Nephron progenitor cell (in vitro differentiated cells): ENCODE measurements at places on chromosomes 1 and 21.

DNA sequence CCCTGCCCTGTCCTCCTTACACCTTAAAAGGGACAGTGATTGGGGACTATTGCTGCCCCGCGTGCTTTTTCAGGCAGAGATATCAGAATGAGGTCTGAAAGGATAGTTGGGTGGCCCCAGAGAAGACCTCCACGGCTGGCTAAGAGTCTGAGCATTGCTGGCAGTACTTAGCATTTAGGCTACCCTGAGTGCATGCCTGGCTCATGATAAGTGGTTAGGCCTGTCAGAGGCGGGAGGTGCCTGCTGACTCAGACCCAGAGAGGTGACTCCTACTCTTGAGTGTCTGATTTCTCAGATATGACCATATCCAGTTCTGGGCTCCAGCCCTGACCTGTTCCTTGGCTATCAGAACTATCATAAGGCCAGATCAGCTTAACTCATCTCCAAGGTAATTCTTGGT is 213.7 kb downstream of the PBX1 start:
- no peak for DNase-seq

- no peak for DNase-seq
Observed at GRCh38 chr1:201260236-201260590, 23.1 kb upstream of the PKP1 start.

DNA sequence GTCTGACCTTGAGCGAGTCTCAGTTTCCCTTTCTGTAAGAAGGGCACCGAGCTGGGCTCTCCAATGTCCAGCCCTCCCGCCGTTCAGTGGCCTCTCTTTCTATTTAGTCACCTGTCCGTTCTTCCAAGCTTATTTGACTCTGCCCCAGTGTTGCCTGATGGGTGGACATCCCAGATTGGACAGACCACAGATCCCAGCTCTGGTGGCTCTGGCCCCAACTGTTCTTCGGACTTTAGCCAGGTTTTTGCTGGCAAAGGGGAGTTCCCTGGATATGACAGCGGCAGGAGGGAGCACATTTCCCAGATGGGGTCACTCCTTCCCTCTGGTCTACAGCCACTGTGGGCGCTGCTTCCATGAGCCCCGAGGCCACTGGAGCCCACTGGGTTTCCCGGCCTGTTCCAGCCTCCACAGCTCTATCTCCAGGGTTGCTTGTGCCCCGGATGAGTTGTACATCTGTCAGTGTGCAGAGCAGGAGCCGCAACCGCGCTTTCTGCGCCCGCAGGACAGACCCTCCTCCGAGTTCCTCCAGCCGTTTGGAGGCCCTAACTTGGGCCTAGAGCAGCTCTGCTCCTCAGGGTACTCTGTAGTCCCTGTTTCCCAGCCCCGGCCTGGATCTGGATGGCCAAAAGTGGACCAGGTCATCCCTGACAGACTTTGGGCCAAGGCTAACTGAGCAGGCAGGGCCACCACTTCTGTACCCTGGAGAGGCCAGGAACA is 3.8 kb downstream of the DMBX1 start:
- DNase-seq = no peak

DNA sequence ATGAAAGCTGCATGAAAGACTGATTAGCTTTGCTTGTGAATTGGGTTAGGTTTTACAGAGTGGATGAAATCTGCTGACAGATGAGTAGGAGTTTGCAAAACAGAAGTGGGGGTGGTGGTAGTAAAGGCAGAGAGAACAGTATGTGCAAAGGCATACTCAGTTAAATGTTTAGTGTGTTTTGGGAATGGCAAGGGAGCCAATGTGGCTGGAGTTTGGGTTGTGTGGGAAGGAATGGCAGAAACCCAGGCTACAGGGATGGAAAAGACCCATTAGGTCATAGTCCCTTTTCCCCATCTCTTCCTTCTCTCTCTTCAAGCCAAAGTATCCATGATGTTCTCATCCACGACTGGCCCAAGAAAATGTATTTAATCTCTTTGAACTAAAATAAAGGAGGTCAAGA is 362.2 kb upstream of the LYPLAL1 start:
- no peak for DNase-seq

DNA sequence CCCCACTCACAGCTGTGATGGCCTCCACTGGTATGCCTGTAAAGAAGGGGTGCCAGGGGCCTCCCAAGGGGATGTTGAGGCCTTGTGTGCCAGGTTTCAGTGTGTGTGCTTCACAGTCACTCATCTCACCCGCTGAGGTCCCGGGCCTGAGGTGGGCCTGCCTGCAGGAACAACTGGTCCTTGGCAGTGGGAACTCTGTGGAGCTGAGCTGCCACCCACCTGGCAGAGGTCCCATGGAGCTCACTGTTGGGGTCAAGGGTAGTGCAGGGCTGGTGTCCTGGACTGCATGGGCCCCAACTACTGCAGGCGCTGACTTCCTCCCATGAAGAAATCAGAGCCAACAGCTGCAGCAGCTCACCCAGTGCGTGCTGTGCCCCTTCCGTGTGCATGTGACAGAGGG is 17.3 kb upstream of the ZNF678 start:
- no peak for DNase-seq

GRCh38 chr1:97781762-97782337 is 139.0 kb downstream of the DPYD start:
- DNase-seq = no peak

- DNase-seq = peak; percentile 61
Observed at GRCh38 chr1:151839457-151840403, at the start of gene C2CD4D. Gene C2CD4D (minus strand): TSS chr1:151839820. CDS start chr1:151838989, 831 bp downstream.

DNA sequence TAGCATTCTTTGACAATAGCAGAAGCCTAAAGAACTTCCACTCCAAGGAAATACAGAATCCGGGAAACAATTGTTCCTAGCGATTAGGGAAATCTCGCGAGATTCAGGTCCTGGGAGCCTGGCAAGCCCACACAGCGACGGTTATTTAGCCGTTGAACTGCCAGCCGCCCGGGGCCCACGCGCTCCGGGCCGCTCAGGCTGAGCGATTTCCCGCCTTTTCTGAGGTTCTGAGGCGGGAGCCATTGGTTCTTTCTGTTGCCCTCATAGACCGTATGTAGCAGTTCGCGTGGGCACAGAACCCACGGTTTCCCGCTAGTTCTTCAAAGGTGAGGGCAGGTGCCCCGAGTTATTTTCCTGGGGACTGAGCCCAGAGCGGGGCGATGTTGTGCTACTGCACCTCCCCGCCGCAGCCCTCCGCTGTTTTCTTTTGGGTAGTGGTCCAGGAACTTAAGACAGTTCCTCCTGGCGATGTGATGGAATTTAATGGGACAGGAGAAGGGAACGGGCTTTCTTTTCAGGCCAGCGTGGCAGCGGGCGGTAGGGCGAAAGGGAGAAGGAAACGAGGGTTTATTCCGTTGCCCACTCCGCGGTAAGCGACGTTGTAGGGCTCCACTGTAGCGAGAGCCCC is at the start of gene SYCP1:
Gene SYCP1, plus strand, starts transcription at position 171 of the 628 bp plus-strand sequence. CDS start 602 bp downstream, outside the sequence.
- DNase-seq = no peak

DNA sequence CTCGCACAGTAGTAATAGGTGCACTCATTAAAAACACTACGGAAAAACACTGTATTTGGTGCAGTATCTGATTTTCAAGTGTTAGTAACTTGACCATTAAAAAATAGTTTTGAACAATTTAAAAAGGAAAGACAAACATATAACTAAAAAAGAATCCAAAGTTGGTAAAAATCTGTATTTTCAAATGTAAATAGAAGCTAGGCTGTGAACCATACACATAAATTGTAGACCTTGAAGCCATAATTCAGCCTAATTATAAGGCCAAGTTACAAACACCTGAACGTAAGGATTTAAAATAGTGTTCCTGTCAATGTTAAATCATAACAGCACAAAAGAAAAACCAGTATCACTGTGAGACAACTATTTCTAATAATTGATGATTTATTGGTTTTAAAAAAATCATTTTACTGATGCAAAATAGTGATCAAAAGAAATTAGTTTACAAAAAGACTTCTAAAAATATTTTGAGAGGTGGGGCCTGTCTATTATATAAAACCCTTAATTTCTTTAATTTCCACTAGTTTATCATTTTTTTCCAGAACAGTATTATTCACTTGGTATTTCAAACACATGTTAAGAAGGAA is 4.5 kb downstream of the IRF2BP2 start:
- no peak for DNase-seq

GRCh38 chr1:36089393-36090121 is 865 bp downstream of the ADPRS start:
- peak; percentile 40 for DNase-seq

DNA sequence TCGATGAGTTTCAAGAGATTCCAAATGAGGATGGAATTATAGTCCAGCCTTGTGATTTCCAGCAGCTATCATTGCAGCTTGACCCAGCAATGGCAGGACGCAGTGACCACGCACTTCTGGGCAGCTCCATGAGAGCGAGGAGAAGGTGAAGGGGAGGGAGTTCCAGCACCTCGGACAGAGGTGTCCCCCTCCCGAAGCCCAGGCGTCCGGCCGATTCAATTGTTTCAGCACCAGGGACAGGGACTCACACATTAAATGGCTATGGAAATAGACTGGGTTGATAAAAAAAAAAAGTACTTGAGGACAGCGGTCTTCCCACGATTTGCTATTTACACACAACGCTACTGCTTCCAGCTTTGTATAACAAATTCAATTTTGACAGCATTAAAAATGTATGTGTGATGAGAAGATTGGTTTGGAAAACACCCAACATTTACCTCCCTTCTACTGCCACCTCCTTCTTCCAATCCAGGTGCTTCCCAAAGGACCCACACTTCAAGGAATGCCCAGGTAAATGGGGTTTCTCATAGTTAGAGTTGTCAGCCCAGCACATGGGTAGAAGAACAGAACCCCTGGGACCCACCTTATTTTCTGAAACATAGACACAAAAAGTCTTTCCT is 71.8 kb downstream of the DISP3 start:
- peak; percentile 93 for DNase-seq

- no peak for DNase-seq
Observed at GRCh38 chr1:118266436-118266835, 81.4 kb upstream of the SPAG17 start.

GRCh38 chr1:226044514-226045101 is 17.9 kb upstream of the H3-3A start:
- DNase-seq = no peak

- no peak for DNase-seq
Observed at GRCh38 chr1:110319332-110320167, 19.6 kb upstream of the RBM15 start.

- no peak for DNase-seq
Observed at GRCh38 chr1:52751589-52752483, 25.6 kb downstream of the ZYG11B start.

DNA sequence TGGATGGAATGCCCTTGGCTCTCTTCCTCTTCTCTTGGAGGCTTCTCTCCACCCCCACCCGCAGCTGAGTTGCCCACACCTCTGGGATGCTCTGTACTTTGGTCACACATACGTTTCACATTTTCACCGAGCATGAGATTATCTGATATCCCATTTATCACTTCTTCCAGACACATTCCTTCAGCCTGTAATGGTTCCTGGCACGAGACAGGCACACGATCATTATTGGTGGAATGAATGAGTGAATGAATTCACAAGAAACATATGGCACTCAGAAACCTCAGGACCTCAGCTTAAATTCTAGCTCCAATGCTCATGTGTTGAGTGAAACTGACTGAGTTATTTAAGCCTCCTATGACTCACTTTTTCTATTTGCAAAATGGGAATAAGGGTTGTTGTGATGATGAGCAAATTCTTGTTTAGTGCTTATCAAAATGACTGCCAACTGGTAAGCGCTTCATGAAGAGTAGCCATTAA is 242.7 kb upstream of the JUN start:
- no peak for DNase-seq

DNA sequence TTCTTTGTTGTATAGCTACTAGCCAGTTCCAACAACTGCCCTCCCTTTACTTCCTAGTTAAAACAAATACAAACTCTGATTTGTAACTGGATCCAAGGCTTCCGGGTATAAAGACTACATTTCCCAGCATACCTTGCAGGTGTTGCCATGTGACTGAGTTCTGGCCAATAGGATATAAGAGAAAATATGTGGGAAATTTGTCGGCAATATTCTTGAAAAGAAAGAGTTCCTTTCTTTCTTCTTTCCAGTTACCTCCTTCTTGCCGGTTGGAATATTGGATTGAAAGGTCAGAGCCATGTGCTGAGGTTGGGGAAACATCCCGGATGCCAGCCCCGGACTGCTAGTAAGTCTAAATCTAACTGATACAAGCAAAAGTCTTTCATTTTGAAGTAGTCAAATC is 23.0 kb upstream of the ZBTB40 start:
- DNase-seq = no peak

DNA sequence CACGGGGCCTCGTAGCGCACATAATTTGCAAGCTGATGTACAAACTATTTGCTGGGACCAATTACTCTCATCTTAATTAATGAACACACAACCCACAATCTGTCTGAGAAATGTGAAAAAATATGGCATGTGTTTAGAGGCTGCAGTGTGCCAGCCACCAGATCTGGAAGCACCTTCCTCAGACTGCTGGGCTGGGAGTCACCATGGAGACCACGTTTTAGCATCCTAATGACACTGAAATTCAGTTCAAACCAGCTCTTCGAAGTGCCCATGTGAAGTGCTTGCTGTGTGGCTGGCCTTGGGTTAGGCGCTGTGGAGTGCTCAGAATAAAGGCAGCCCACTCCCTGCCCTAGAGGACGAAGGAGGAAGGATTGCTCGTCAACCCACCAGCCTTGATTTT is 482.4 kb downstream of the OMA1 start:
- DNase-seq = no peak
